Amniotic stem cell (primary cell): ENCODE measurements at places on chromosomes 1 and 21.
A peak's percentile ranks its signal among the peaks of the same experiment; 100 is the strongest.

DNA sequence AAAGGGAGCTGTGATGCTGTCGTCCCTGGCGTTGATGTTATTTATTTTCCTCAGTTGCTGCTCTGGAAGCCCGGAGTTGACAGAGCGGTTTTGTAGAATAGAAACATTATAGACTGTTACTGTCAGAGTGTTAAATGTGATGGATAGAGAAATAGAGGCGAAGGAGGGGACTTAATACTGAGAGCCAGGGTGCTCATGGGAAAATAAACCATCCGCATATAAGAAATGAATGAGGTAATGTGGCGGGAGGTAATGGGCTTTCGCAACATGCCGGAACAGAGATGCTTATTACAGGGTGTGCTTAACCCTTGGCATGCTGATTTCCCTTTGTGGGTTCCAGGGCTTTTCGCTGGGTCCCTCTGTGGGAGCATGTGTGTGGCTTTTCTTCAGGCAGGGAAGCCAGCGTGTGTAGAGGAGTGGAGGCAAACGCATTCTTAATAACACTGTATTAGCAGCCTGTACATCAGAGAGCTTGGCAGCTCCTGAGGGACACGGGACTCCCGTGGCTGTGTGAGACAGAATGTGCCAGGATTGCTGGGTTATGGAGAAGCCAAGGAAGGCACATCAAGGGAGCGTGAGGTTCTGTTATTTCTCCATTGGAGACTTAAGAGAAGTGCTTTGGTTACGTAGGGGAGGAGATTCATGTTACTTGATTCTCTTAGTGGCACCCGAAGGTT is 141.0 kb downstream of the PBX1 start:
- no peak for DNase-seq

- no peak for DNase-seq
Measured at GRCh38 chr1:206754011-206754410, 16.6 kb upstream of the IL19 start.

GRCh38 chr1:60974524-60975372 is 107.6 kb upstream of the NFIA start:
- DNase-seq: no peak

GRCh38 chr21:32403201-32403777 is 9.2 kb upstream of the EVA1C start:
- DNase-seq: peak; percentile 66

DNA sequence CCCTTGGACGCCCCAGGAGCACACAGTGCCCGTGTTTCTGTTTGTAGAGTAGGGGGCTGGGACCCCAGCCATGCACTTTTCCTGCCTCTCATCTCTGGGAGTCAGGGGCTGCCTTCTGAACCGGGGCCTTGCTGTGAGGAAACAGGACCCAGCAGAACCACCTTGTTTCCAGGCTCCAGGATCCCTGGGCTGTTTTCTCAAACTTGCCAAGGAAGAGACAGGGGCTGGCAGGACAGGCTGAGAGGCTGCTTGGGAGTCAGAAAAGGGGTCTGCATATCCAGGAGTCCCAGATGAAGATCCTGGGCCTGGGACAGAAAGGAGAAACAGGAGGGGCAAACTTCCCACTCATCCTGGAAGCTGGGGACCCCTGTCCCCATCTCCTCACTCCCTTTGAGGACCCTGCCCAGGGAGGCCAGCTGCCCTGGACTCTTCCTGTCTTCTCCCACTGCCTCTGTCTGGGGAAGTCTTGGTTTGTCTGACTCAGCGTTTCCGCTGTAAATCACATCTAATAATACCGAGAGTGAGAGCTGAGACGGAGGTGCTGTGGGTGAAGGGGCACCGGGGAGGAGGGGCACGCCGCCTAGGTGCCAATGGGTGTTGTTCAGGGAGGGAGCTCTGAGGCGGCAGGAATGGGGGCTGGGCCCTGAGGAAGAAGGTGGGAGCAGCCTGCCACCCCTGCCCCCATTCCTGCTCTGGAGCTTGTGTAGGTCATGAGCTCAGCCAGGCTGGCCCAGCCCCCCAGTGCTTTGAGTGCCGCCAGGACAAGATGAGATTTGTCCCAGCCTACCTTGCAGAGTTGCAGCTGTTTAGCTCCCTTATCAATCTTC is 16.7 kb downstream of the POU3F1 start:
- DNase-seq: no peak

DNA sequence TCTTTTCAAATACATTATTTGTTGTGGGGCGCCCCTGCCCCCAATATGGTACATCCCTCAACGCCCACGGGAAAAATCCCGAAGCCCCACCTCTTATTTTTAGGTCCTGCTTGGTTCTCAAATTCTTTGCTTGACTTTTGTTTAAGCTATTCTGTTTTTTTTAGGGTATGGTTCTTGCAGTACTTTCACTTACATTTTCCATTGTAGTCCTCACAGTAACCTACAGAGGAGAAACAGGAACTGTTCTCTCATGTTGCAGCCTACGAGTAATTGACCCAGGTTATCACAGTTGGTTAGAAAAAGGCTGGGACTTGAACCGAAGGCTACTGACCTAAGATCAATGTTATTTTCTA is 697 bp upstream of the C21orf91 start:
- DNase-seq: no peak

DNA sequence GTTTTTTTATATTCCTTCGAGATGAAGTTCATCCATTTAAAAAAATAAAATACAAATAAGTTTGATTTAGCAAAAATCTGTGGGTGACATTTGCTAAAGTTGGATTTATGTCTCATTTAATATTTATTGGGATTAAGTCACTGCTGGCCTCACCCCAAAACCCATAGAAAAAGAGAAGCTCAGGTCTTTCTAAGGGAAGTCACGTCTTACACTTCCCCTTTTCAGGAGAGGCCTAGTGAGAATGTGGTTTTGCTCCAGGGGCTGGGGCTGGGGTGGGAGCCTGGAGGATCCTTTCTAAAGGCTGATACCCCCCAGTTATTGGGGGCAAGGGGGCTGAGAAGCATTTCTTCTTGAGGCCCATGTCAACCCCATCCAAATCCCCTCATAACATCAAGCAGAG is 300.3 kb downstream of the DSCAM start:
- no peak for DNase-seq

DNA sequence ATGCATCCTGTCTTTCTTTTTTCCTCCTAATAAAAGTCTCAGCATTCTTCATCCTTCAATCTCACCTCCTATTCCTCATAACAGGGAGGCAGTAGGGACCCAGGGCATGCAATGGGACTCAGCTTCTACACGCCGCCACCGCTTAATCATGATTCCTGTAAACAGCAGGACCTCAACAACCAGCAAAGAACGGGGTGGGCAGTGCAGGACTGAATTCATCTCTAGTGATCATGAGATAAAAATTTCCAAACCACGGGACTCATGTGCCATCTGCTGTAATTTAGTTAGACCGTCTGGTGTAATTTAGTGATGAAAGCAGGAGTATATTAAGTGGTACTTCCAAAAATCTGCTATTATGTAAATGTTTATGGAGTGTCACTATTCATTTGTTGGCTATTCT is 5.4 kb downstream of the PRAMEF12 start:
- no peak for DNase-seq

- no peak for DNase-seq
Measured at GRCh38 chr1:68107771-68108170, 57.3 kb upstream of the DIRAS3 start.

DNA sequence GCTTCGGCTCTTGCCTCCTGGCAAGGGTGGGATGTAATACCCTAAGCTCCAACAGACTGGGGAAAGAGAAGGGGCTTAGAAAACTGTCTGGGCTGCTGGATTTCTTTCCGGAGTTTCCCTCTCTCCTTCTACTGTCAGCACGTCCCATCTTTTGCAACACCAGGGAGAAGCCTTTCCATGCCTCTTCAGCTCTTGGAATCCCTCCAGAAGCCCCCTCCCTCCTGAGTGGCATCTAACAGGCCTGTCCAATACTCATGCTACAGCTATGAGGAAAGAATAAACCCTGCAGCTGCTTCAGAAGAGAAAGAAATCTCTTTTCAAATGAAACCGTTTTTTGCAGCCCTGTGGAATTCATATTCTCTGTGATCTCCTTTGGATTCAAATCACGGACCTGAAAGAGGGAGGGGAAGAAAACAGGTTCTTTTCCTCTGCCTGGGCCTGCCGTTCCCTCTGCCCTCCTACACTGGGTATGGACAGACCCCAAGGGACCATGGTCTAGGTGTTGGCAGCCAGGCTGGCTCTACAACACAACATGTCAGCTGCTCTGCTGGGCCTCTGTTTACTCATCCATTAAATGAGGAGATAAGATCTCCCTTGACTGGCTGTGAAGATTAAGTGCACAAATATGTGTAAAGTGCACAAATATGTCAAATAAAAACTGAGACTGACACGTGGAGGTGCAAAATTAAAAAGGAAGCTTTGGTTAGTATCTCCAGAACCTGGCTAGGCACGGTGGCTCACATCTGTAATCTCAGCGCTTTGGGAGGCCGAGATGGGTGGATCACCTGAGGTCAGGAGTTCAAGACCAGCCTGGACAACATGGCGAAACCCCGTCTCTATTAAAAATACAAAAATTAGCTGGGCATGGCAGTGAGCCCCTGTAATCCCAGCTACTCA is 6.0 kb upstream of the CAPN2 start:
- peak; percentile 75 for DNase-seq
